ENCODE measurements at places on chromosomes 3 and 15.

GRCh38 chr3:58631742-58632141, 34.8 kb downstream of the FAM3D start:
- no peaks in the 10 kb centered on the region for H3K4me1 ChIP-seq
- H3K36me3 ChIP-seq, result no peaks in the 10 kb centered on the region
- peaks cover 42% of the 10 kb centered on the region for H3K27me3 ChIP-seq
- H3K4me3 ChIP-seq, result no peak overlapping the region
- no peak for DNase-seq

GRCh38 chr15:59138243-59138642, 33.3 kb downstream of the CCNB2 start:
- H3K27ac ChIP-seq, result no peak overlapping the region
- DNase-seq, result no peak
- peaks cover 83% of the 10 kb centered on the region for H3K36me3 ChIP-seq
- no peaks in the 10 kb centered on the region for H3K4me1 ChIP-seq
- no peaks in the 10 kb centered on the region for H3K27me3 ChIP-seq

- H3K4me1 ChIP-seq, result no peaks in the 10 kb centered on the region
- H3K36me3 ChIP-seq, result no peaks in the 10 kb centered on the region
- no peaks in the 10 kb centered on the region for H3K27me3 ChIP-seq
- DNase-seq, result no peak
- no peak overlapping the region for H3K4me3 ChIP-seq
- H3K27ac ChIP-seq, result peak overlapping the region; percentile 48
Observed at GRCh38 chr3:174957081-174957480, 97.9 kb downstream of the NAALADL2 start.

DNA sequence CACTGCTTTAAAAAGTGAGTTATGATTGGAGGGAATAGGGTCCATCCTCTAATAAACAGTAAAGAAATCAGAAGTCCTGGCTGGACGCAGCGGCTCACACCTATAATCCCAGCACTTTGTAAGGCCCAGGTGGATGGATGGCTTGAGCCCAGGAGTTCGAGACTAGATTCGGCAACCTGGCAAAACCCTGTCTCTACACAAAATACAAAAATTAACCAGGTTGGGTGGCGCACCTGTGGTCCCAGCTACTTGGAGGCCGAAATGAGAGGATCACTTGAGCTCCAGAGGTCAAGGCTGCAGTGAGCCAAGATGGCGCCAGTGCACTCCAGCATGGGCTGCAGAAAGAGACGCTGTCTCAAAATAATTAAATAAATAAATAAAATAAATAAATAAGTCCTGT, 171.2 kb downstream of the POTEB3 start:
- DNase-seq, result no peak
- H3K27me3 ChIP-seq, result no peaks in the 10 kb centered on the region
- no peaks in the 10 kb centered on the region for H3K4me1 ChIP-seq
- no peak overlapping the region for H3K4me3 ChIP-seq

DNA sequence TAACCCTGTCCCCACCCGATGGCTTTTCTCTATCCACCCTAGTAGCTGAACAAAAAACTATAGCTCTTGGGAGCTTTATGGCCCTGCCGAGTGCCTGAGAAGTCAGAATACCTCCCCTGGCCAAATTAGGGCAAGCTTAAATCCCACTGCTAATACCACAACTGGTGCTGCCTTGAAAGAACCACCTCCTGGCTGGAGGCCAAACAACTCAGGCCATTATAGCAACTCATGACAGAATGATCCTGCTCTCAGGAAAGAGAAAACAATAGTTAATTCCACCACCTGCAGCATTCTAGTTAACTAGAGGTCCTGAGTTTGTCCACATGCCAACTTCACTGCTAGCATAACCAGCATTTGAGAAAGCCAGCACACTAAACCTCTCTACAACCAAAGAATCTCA, 123.2 kb downstream of the RTP4 start:
- no peak overlapping the region for H3K27ac ChIP-seq
- no peaks in the 10 kb centered on the region for H3K36me3 ChIP-seq
- no peaks in the 10 kb centered on the region for H3K4me1 ChIP-seq
- DNase-seq, result no peak

- peak overlapping the region; percentile 84 for H3K27ac ChIP-seq
- H3K27me3 ChIP-seq, result no peaks in the 10 kb centered on the region
- H3K4me3 ChIP-seq, result peak overlapping the region; percentile 84
- peaks cover 21% of the 10 kb centered on the region for H3K4me1 ChIP-seq
- peaks cover 53% of the 10 kb centered on the region for H3K36me3 ChIP-seq
Observed at GRCh38 chr15:101276501-101277037, 716 bp downstream of the SELENOS start.

GRCh38 chr15:72141171-72142084, 23.2 kb downstream of the SENP8 start:
- no peaks in the 10 kb centered on the region for H3K27me3 ChIP-seq
- peaks cover 12% of the 10 kb centered on the region for H3K36me3 ChIP-seq
- no peak overlapping the region for H3K4me3 ChIP-seq
- no peak for DNase-seq
- no peaks in the 10 kb centered on the region for H3K4me1 ChIP-seq
- H3K27ac ChIP-seq, result no peak overlapping the region

DNA sequence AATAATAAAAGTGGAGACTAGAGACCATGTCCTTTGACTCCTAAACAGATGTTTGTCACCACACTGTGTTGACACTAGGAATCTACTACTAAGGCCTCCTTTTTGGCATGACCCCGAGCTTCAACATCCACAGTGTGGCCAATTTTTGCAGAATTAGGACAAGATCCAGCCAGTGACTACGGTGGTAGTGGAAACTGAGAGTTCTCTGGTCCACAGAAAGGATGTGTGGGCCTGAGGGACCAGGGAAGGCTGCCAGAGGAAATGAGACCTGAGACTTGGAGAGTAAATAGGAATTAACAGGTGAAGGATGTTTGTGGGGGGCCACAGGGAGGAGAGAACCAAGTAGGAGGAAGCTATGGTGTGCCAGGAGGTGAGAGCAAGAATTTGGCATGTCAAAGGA, 122.7 kb downstream of the CHCHD6 start:
- no peak for DNase-seq
- H3K27me3 ChIP-seq, result no peaks in the 10 kb centered on the region
- no peaks in the 10 kb centered on the region for H3K36me3 ChIP-seq

- no peak for DNase-seq
- H3K27ac ChIP-seq, result no peak overlapping the region
- no peaks in the 10 kb centered on the region for H3K4me1 ChIP-seq
- no peak overlapping the region for H3K4me3 ChIP-seq
Observed at GRCh38 chr3:18556503-18557135, 131.5 kb upstream of the SATB1 start.

DNA sequence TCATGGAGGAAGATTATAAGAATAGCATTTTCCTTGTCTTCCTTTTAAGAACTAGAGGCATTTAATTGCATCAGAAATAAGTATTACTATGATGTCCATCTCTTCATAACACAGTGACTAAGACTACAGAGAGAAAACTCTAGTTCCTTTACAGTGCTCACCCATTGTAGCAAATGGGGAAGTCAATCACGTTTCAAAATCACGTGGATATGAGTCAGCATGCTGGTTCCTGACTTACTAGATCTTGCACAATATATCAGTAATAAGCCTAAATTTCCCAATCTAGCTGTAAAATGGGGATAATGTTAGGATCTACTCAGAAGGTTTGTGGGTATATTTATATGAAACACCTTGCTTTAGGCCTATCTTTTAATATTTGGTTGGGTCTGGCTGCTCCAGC, 254.8 kb upstream of the EOMES start:
- H3K36me3 ChIP-seq, result no peaks in the 10 kb centered on the region
- H3K4me1 ChIP-seq, result no peaks in the 10 kb centered on the region
- peak; percentile 23 for DNase-seq
- no peak overlapping the region for H3K27ac ChIP-seq
- H3K4me3 ChIP-seq, result no peak overlapping the region
- H3K27me3 ChIP-seq, result no peaks in the 10 kb centered on the region

- no peaks in the 10 kb centered on the region for H3K4me1 ChIP-seq
- no peak for DNase-seq
- no peaks in the 10 kb centered on the region for H3K36me3 ChIP-seq
- H3K27me3 ChIP-seq, result no peaks in the 10 kb centered on the region
- H3K4me3 ChIP-seq, result no peak overlapping the region
Observed at GRCh38 chr3:127985216-127985615, 67.0 kb upstream of the SEC61A1 start.

- peaks cover 50% of the 10 kb centered on the region for H3K4me1 ChIP-seq
- no peaks in the 10 kb centered on the region for H3K27me3 ChIP-seq
- DNase-seq, result peak; percentile 70
- peak overlapping the region; percentile 34 for H3K27ac ChIP-seq
Observed at GRCh38 chr3:152554980-152555379, 280.0 kb upstream of the P2RY1 start.
